Activated gamma-delta T cell treated with Interleukin-2 at 50 U/mL for 16 hours (primary cell): ENCODE measurements at places on chromosomes 4 and X.

DNA sequence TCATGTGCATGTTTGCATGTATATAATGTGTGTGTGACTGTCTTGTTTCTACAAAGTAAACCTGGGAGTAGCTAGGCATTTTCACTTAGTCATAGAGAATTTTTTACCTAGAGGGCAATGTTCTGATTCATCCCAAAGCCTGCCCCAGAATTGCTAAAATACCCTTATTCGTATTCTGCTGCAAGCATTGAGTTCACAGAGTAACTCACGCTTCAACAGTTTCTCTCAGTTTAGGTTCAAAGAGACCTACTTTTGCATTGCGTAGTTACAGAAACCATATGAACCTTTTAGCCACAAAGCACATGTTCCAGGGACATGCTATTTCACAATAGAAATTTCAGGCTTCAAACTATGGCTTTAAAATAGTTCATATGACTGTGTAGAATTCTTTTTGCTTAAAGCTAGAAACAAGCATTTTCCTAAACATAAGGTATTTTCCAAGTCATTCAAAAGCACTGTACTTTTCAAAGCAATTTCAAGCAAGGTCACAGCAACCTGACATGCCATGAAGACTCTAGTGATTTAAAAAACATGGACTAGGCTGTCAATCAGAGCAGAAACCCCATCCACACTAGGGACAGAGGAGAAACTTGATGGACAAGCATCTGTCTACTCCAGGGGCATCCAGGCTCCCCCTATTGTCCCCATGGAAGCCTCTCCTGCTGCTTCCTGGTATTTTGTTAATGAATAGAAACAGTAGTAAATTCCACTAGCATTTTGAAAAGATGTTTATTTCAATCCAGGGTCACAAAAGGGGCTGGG, 81.5 kb upstream of the MAPK10 start:
- no peak for DNase-seq

- no peak for DNase-seq
Observed at GRCh38 chrX:117743469-117744251, 372.9 kb downstream of the KLHL13 start.

DNA sequence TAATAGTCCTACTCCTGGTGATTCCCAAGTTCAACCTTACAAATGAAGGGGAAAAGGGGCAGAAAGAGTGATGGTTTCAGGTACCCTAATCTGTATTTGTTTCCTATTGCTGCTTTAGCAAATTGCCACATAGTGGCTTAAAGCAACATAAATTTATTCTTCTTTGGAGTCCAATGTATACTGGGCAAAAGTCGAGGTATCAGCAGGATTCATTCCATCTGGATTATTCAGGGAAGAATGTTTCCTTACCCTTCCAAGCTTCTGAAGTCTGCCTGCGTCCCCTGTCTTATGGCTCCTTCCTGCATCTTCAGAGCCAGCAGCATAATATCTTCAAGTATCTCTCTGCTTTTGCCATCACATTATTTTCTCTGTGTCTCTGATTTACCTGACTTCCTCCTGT, 10.3 kb upstream of the BST1 start:
- DNase-seq: no peak

GRCh38 chrX:45083314-45083713, 117.4 kb downstream of the DIPK2B start:
- DNase-seq: no peak

DNA sequence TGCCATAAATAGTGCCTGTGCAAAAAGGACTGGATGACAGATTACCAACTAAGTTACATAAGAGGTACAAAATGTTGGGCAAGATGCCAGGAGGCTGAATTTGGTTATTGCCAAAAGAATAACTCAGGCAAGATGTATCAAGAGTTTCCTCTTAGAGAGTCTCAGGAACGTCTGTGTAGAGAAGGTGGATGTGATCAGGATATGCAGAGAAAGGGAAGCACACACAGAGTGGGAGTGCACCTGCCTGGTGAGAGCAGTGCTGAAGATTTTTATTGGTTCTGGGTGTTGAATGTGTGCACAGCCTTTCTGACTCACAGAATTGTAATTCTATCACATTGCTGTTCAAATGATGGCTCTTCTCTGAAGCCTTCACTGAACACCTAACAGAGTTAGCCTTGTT, 156.8 kb upstream of the HS3ST1 start:
- no peak for DNase-seq

DNA sequence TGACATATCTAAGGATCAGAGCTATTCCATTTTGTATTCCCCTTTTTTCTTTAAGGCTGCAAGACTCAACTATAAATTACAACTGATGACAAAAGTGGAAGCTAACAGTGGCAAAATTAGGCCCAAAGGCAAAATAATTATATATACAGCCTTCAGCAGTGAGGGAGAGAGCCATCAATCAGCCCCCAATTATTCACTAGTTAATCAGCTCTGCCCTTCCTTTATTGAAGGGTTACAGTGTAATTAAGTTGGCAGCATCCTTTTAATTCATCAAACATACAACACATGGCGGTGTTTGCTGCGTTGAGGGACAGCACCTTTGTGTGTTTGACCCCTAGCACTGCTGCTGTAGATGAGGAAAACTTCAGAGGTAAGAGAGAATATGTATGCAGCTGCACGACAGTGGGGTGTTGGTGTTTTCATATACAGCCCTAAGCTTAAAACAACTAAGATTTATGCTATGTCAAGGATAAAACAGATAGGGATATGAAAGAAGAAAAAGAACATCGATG, 973.9 kb upstream of the POU3F4 start:
- no peak for DNase-seq
